Cardiac muscle cell (in vitro differentiated cells and primary cell): ENCODE measurements at places on chromosomes 12 and 14.
A peak's percentile ranks its signal among the peaks of the same experiment; 100 is the strongest.

DNA sequence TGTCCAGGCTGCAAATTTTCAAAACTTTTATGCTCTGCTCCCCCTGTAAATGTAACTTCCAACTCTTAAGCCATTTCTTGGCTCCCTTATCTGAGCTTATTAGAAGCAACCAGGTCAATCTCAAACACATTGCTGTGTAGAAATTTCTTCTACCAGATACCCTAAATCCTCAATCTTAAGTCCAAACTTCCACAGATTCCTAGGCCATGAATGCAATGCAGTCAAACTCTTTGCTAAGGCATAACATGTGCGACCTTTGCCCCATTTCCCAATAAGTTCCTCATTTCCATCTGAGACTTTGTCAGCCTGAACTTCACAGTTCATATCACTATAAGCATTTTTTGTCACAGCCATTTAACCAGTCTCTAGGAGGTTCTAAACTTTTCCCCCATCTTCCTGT lies 64.5 kb downstream of the TMTC3 start:
- DNase-seq = peak; percentile 53

- DNase-seq = no peak
Measured at GRCh38 chr12:10717410-10717809, 5.7 kb downstream of the YBX3 start.

DNA sequence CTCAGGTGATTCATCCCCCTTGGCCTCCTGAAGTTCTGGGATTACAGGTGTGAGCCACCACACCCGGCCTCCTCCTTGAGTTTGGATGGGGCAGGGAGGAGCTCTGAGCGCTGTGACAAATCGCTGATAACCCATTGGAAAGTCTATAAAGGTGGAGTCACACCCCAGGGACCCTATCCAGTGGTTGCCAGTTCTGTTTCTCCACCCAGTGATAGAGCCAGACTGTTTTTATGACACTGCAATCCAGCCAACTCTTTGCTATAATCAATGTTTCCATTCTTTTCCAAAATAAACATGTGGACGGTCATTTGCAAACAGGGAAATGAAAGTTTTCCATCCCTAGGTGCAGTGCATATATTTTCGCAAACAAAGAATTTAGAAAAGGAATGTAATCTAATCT lies 142.0 kb upstream of the PELI2 start:
- no peak for DNase-seq

GRCh38 chr14:63273717-63274655 lies 44.7 kb downstream of the GPHB5 start:
- DNase-seq = peak; percentile 40

DNA sequence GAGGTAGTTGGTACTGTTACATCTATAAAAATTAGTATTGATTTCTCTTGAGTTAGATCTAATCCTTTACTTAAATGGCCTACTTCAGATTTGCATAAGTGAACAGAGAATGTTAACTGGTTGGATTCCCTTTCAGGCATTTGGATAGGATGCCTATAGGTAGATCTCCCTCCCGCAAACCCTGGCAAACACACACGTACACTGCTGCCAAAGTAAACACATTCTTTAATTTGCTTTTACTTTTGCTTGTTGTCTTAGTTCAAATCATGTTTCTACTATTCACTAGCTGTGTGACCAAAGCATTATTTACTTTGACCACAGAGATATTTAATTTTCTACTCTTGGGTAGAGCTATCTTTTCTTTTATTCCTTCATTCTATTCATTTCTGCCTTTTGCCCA lies 936.1 kb upstream of the FBXO33 start:
- no peak for DNase-seq

DNA sequence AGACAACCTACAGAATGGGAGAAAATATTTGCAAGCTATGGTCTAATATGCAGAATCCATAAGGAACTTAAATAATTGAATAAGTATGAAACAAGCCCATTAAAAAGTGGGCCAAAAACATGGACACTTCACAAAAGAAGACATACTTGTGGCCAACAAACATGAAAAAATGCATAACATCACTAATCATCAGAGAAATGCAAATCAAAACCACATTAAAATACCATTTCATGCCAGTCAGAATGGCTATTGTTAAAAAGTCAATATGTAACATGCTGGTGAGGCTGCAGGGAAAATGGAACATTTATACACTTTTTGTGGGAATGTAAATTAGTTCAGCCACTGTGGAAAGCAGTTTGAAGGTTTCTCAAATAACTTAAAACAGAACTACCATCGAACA lies 945.4 kb upstream of the FLRT2 start:
- DNase-seq = no peak

- no peak for DNase-seq
Measured at GRCh38 chr12:133221241-133221640, 14.4 kb downstream of the ANHX start.

- peak; percentile 7 for DNase-seq
Measured at GRCh38 chr14:101119830-101120571, 216.5 kb upstream of the RTL1 start.
